ENCODE measurements at places on chromosomes 4 and X.

DNA sequence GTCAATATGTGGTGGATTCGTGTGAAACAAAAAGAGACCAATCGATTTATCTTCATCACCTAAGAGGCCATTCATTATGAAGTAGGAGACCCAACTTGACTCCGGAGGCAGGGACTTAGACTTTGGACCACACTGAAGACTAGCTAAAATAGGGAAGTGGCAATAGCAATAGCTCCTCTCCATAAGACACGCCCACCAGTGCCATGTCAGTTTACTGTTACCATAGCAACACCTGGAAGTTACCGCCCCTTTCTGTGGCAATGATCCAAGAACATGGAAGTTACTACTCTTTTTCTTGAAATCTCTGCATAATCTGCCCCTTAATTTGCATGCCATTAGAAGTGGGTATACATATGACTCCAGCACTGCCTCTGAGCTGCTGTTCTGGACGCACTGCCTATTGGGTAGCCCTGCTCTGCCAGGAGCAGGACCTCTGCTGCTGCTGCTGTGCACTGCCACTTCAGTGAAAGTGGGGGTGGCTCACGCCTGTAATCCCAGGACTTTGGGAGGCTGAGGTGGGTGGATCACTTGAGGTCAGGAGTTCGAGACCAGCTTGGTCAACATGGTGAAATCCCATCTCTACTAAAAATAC, 163.2 kb downstream of the PRKX start:
- DNase-seq = no peak
- no peaks in the 10 kb centered on the region for H3K4me1 ChIP-seq
- H3K27me3 ChIP-seq = no peaks in the 10 kb centered on the region
- H3K36me3 ChIP-seq = no peaks in the 10 kb centered on the region
- no peak overlapping the region for H3K4me3 ChIP-seq

GRCh38 chr4:157014621-157015591, 43.3 kb upstream of the PDGFC start:
- no peak for DNase-seq
- H3K27me3 ChIP-seq = no peaks in the 10 kb centered on the region
- H3K4me1 ChIP-seq = no peaks in the 10 kb centered on the region
- H3K36me3 ChIP-seq = no peaks in the 10 kb centered on the region
- H3K4me3 ChIP-seq = no peak overlapping the region
- H3K27ac ChIP-seq = no peak overlapping the region

GRCh38 chrX:112630187-112630586, 49.6 kb downstream of the LHFPL1 start:
- H3K36me3 ChIP-seq = no peaks in the 10 kb centered on the region
- no peaks in the 10 kb centered on the region for H3K27me3 ChIP-seq
- H3K4me1 ChIP-seq = no peaks in the 10 kb centered on the region

DNA sequence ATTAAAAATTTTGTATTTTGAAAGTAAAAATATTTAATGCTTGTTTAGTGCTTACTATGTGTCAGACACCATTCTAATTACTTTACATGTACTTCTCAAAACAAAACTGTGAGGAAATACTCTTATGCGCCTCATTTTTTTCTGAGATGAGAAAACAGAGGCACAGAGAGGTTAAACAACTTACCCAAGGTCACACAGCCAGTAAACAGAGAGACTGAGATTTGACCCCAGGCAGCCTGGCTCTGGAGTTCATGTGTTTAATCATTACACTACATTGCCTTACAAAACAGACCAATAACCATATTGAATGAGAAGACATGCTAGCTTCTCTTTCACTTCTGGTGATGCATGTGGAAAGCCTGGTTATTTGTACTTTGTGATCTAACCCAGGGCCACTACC, 86.3 kb downstream of the IGSF1 start:
- H3K4me3 ChIP-seq = no peak overlapping the region
- H3K36me3 ChIP-seq = no peaks in the 10 kb centered on the region
- no peaks in the 10 kb centered on the region for H3K27me3 ChIP-seq

DNA sequence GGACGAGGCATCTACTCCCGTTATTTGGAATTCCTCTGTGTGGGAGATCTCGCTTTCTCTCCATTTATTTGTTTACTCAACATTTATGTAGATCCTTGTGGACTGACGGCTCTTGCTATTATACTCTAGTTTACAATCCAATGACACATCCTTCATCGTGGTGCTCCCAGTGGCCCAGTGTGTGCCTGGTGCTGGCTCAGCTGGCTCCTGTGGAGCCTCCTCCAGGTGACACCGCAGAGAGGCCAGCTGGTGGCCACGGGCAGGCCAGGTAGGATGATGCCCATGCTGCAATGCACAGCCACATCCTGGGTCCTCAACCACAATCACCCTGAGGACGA, 84.0 kb upstream of the AFAP1 start:
- no peak overlapping the region for H3K27ac ChIP-seq
- no peaks in the 10 kb centered on the region for H3K4me1 ChIP-seq
- H3K27me3 ChIP-seq = no peaks in the 10 kb centered on the region
- no peak for DNase-seq
- H3K4me3 ChIP-seq = no peak overlapping the region

GRCh38 chr4:1400191-1400805, 5.9 kb downstream of the NKX1-1 start:
- no peak for DNase-seq
- H3K27me3 ChIP-seq = no peaks in the 10 kb centered on the region
- no peak overlapping the region for H3K4me3 ChIP-seq
- no peak overlapping the region for H3K27ac ChIP-seq

GRCh38 chr4:152115794-152116193, 355.0 kb upstream of the GATB start:
- H3K4me3 ChIP-seq = no peak overlapping the region
- no peaks in the 10 kb centered on the region for H3K27me3 ChIP-seq
- H3K4me1 ChIP-seq = no peaks in the 10 kb centered on the region
- H3K27ac ChIP-seq = no peak overlapping the region
- no peak for DNase-seq

DNA sequence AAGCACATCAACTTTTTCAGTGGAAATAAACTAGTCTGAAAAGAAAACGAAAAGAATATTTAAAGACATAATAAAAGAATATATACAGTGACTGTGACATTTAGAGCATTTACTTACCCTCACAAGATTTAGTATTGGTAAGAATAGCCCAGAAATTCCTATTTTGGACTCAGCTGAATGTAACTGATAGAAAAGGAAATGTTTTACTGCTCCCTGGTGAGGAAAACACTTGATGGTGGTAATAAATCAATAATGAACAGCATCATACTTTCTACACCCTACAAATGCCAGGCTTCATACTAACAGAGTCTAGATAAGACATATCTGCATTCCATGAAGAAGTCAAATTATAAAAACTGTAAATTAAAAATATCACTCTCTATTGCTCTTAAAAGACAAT, 753.5 kb upstream of the PCDH10 start:
- H3K4me3 ChIP-seq = no peak overlapping the region
- H3K36me3 ChIP-seq = no peaks in the 10 kb centered on the region
- H3K27ac ChIP-seq = no peak overlapping the region
- no peaks in the 10 kb centered on the region for H3K4me1 ChIP-seq
- no peaks in the 10 kb centered on the region for H3K27me3 ChIP-seq

GRCh38 chr4:18039113-18039512, 17.6 kb upstream of the LCORL start:
- H3K4me1 ChIP-seq = no peaks in the 10 kb centered on the region
- no peaks in the 10 kb centered on the region for H3K27me3 ChIP-seq
- H3K4me3 ChIP-seq = no peak overlapping the region
- no peak for DNase-seq
- H3K36me3 ChIP-seq = no peaks in the 10 kb centered on the region
